ENCODE measurements at places on chromosomes 16 and 17.
A peak's percentile ranks its signal among the peaks of the same experiment; 100 is the strongest.

GRCh38 chr17:58136669-58137279 lies 11.4 kb upstream of the OR4D1 start:
- DNase-seq = peak; percentile 37

- DNase-seq = peak; percentile 23
Observed at GRCh38 chr17:82924812-82925211, 85.0 kb upstream of the ZNF750 start.

DNA sequence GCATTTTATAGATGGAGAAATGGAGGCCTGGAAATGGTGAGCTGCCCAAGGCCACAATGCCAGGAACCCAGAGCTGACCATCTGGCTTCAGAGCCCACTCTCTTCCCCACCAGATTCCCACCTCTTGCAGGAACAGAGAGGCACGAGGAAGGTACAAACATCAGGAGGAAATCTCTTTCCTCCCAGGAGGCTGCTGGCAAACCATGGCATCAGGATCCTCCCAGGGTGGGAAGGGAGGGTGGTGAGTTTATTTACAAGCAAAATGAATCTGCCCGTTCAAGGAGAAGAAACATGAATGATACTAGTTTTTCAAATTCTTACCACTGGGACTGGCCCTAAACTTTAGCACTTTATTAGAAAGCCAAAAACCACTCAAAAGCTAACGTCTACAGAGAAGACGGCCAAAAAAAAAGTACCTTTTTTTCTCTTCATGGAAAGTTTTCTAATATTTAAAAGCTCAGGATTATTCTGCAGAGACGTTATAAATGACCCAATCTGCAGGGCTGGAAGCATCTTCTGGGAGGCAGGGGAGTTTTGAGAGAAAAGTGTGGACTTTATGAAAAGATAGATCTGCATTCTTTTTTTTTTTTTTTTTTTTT lies 79.1 kb downstream of the NXN start:
- no peak for DNase-seq

DNA sequence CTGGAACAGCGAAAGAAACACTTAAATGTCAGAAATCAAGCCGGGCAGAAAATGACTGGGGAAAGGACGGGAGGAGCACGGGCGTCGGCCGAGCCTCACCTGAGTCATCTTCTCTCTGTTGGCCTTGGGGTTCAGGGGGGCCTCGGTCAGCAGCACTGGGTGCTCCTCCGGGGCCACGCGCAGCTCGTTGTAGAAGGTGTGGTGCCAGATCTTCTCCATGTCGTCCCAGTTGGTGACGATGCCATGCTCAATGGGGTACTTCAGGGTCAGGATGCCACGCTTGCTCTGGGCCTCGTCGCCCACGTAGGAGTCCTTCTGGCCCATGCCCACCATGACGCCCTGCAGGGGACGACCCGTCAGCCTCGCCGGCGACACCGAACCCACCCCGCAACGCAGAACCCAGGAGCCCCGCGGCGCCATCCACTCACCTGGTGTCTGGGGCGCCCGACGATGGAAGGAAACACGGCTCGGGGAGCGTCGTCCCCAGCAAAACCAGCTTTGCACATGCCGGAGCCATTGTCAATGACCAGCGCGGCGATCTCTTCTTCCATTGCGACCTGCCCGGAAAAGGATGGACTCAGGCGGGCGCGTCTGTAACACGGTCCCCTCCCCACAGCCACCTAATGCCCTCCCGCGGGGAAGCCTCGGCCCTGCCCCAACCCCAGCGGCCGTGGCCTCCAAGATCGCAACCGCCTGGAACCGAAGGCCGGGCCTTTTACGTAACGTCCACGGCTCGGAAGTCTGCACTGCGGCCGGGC lies 616 bp downstream of the ACTG1 start:
- DNase-seq = no peak

- no peak for DNase-seq
Observed at GRCh38 chr17:39823407-39824054, 40.6 kb downstream of the IKZF3 start.

DNA sequence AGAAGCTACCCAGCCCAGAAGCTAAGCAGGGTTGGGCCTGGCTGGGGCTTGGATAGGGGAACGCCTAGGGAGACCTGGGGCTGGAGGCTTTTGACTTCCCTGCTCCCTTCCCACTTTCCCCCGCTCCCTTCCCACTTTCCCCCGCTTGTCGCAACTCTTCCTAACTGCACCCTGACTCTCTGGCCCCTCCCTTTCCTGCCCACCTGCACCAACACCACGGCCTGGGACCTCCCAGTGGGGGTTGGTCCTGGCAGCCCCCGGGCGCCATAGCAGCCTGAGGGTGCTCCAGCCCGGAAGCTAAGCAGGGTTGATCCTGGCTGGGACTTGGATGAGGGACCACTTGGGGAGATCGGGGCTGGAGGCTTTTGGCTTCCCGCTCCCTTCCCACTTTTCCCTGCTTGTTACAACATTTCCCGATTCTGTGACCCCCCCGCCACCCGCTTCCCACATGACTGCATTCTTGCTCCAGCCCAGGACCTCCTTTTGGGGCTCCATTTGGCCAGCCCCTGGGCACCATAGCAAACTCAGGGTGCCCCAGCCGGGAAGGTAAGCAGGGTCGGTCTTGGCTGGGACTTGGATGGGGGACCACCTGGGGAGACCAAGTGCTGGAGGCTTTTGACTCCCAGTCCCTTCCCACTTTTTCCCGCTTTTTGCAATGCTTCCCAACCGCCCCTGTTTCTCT lies 2287.0 kb downstream of the TP53TG3F start:
- DNase-seq = no peak

DNA sequence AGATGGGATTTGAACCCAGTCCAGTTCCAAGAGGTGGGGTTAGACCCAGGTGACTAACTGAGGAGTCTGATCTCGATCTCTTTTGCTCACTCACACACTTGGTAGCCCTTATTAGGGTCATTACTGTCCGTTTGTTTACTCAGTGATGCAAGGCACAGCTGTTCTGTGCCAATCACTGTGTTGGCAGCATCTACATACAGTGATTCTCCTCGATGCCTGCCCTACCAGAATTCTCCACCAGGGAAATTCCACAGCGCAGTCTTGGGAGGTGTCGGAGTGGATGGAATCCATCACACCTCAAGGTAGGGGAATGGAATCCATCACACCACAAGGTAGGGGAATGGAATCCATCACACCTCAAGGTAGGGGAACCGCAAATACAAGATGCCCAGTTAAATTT lies 279.6 kb downstream of the MAF start:
- DNase-seq = no peak

DNA sequence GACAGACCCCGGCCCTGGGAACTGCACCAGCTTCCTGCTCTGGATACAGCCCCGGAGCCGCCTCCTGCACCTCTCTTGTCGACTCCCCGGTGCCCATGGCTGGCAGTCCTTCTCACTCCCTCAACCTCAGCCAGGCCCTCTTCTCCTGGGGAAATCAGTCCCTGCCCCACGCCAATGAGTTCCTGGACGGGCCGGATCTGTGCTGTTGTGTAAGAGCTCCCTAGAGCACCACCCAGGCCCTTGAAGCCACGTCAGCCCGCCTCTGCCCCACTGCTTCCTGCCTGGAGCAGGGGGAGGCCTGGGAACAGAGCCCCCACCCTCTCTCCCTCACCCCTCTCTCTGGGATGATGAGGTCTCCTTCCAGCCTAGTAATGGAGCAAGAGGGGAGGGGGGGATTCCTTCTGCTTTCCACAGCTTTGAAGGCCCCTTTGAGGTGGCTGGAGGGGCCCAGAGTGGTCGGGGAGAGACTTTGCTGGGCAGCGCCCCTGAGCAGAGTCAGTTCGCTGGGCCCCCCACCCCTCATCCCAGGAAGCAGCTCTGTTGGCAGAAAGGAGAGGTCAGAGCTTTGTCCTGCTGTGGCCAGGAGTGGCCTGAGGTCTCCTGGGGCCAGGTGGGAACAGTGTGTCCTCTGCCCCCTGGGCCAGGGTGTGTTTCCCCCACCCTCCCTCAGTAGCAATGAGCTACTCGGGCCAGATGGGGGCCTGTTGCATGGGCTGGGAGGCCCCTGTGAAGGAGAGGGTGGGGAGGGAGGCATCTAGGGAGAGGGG lies 3.8 kb downstream of the PRR29 start:
- DNase-seq = peak; percentile 61

- DNase-seq = no peak
Observed at GRCh38 chr16:79542237-79542774, 58.2 kb downstream of the MAF start.

- no peak for DNase-seq
Observed at GRCh38 chr16:52212841-52213240, 334.1 kb downstream of the TOX3 start.

GRCh38 chr17:72952220-72952619 lies 140.3 kb downstream of the SLC39A11 start:
- no peak for DNase-seq
